ENCODE measurements at places on chromosomes 2 and 18. TPM values are rescaled to one million over a fixed set of nuclear protein-coding genes. Genes with fewer than 3 reads are reported as not detected.
A peak's percentile ranks its signal among the peaks of the same experiment; 100 is the strongest.

DNA sequence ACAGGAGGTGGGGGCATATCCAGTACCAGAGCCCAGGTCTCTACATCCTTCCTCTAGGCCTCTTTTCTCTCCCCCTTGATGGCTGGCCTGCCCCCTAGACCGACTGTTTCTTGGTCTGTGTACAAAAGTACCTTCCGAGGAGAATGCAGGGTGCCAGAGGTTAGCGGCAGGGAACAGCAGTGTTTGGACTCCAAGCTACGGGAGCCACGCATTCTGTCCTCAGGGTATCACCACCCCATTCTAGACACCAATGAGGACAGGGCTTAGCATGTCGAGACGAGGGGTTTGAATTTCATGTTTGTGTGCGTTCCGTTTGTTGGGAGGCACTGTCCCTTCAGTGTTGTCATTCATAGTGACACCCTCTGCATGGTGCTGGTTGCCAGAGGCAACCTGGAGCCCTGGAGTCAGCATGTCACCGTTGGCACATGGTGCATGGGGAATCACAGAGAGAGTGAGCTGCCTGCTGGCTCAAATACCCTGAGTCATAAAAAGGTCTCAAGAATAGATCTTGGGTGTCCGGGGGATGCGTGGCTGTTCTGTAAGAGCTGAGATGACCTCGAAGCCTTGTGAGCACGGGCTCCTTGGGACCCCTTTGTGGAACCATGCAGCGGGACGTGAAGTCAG is 57.2 kb upstream of the LDLRAD4 start:
- DNase-seq = no peak

GRCh38 chr18:10518595-10519255 is 7.1 kb upstream of the NAPG start:
- no peak for DNase-seq

DNA sequence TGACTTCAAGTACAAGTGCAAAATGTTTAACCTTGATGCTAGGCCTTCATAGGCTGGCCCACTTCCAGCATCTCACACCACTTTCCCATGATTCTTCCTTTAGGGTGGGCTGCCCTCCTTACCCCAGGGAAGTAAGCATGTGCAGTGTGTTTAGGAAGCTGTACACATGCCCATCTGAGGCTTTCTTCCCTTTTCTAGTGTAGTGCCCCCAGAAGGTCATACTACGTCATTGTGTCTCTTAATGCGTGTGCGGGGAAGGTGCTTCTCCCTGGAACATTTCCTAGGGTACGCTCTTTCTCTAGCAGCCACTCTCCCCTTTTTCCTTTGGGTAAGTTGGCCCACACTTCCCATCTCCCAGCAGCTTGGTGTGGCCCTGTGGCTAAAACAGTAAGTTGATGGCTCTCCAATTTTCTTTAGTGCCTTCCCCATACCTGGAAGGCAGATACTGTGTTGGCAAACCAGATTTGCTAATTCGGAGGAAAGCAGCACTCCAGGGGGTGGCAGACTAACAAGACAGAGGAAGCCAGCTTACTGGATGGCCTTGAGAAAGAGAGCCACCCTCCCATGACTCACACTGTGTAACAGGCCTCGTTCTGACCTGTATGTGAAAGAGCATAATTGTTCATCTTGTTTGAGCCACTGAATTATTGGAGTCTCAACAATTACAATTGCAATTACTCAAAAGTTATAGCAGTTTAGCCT is 1.1 kb upstream of the SULT6B1 start:
- no peak for DNase-seq

GRCh38 chr2:237035781-237036475 is 49.8 kb upstream of the COPS8 start:
- DNase-seq = no peak

DNA sequence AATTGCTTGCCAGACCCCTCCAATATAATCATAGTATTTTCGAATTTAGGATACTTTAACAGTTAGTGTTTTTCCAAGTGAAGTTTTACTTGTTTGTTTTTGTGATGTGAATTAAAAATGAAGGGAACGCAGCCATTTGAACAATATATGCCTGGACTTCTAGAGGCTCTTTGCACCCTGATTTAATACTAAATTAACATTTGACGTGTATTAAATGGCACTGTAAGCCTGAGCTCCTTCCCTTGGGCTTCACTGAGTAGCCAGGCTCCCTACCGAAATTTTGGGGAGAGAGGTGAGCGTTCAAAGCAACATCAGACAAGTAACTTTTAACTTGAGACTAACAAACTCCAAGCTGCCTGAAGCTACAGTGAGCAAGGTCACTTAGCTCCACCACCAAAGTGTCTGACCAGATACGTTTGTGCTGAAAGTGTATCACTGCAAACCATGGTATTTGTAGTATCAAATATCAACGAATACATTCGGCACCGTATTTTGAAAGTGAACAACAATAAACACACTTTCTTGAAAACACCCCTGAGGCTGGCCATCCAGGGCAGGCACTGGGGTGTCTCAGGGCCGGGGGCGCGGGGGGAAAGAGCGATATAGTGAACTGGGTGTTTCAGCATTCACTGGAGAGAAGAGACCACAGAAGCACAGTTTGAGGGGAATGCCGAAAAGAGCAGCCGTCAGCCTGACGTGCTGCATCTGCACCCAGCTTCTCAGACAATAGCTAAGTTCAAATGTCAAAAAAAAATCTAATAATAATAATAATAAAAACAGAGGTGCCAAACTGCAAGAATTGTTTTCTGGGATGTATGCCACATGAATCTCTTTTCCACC is 7.7 kb upstream of the POU3F3 start:
- peak; percentile 10 for DNase-seq

GRCh38 chr18:58276789-58277739 is 233.0 kb downstream of the NEDD4L start:
- DNase-seq = no peak

DNA sequence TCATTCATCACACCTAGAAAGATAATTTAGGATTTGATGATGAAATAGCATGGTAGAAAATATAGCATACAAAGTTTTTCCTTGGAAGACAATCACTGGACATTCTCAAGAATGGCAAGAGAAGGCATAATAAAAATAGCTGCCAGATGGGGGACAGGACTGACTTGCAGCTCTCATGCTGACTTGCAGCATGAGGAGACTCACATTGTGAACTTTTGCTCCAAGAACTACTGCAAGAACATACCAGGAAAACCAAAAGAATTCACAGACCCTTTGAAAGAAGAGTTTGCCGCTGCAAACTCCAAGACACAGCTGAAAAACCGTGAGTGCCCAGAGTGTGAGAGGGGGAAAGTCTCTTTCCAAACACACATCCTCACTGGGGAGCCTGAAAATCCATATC is 47.0 kb downstream of the CRYGD start:
- DNase-seq = no peak

- no peak for DNase-seq
These were observed 390.1 kb upstream of the ST6GAL2 start for GRCh38 chr2:107276034-107276433.

The ACAA2 gene
- 279 TPM for polyA plus RNA-seq

The MDH1B gene
- 17.8 TPM for polyA plus RNA-seq

The PROC gene
- 5.4 TPM for polyA plus RNA-seq

The IL18RAP gene
- 0.22 TPM for polyA plus RNA-seq

The INO80D gene
- 10.0 TPM for polyA plus RNA-seq

Data from right renal cortex interstitium (tissue), 3 donors.